ENCODE measurements at places on chromosomes 7 and 10.
A peak's percentile ranks its signal among the peaks of the same experiment; 100 is the strongest.

DNA sequence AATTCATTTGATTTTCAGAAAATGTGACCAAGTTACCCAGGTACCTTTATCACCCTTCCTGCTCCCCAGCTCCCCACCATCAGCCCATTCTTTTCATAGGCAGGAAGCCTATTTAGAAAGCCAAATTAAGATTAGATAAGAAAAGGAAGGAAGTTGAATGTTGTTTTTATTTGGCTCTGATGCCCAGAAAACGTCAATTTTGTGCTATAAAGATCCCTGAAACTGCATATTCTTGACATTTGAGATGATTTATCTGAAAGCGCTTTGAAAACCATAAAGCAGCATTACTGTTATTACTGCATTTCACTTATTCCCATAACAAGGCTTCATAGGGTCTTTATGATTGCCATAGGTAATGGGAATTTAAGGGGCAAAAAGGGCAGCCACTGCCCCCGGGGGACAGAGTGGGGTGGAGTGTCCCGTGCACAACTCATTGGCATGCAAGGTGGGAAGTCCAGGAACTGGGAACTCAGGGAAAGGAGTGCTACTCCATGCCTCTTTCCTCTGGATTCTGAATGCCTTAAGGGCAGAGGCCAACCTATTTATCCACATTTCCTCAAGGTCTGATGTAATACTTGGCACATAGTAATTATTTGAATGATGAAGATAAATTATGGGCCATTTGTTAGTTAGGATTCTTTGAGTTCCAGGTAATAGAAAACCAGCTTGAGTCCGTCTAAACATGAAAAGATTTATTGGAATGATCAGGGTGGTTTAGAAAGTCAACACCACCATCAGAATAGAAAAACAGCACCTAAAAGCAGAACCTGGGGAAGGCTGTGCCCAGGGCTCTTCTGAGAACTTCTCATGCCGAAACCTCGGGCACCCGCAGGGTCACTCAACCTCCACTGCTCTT, 100.6 kb upstream of the ELMO1 start:
- no peak for DNase-seq

DNA sequence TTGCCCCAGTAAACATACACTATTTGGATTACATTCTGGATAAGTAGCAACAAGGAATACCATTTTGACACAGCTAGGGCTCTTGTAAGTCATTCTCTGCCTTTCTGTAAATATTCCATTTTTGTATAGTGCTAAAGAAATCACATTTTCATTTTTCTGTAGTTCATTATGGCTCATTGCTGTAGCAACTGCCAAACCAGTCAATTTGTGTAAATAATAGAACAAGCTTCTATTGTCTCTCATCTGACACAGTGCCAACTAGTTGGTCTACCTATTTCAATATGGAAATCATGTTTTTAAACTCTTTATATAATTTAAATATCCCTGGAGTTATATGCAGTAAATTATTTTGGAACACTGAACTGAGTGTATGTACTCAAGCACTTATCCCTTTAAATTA, 193.7 kb downstream of the RELN start:
- DNase-seq, result no peak

DNA sequence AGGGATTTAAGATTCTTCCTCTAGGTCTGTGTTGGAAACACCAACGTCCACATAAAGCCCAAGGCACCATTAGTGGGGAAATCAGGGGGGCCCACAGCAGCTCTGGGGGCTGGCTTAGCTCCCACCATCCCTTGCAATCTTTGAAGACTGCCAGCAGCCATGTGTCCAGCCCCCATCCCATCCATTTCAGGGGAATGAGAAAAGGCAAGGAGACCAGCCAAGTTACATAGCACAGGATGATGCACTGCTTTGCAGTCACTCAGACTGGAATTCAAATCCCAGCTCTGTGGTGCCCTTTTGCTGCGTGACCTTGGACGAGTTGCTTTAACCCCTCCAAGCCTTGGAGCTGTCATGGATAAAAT, 108.9 kb upstream of the ZMIZ1 start:
- DNase-seq, result no peak

DNA sequence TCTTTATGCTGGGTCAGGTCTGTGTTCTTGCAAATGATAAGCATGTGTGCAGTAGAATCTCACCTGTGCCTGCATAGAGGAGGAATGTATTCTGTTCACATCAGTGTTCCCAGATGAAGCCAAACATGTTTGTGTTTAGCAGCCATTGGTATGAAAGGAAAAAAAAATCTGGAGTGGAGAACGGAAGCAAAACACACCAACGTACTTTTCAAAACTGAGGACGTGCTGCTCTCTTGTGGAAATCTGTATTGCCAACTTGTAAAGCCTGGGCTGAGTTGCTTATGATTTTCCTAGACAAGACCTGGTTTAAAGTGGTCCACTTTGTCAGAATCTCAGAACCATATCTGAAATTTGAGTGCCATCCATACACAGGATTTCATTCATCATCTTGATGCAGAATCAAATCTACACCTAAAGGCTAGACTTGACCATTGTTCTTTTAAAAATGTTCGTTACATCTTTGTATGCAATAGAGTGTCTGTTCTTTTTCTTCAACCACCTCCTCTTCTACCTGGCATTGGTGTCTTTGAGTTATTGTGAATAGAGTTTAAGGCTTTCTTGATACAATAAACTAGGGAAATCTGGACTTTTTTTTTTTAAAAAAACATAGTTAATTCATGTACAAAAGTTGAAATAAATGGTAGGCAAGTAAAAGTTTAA, 367.7 kb downstream of the PHF14 start:
- DNase-seq, result peak; percentile 47

DNA sequence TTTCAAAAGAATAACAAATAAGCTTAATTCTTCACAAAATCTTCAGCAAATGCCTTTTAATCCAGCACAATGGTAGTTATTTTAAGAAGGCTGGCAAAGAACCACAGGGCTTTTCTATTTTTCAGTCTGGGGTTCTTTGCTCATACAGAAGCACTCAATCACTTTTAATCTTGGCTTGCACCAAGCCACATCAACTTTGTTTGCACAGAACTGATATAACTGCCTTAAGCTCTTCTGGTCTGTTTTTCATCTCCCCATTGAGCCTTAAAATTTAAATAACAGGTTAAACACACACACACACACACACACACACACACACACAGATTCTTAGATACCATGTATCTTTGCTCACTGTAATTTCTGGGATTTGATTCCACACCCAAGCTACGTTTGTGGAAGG, 377.0 kb downstream of the GATA3 start:
- DNase-seq, result no peak

DNA sequence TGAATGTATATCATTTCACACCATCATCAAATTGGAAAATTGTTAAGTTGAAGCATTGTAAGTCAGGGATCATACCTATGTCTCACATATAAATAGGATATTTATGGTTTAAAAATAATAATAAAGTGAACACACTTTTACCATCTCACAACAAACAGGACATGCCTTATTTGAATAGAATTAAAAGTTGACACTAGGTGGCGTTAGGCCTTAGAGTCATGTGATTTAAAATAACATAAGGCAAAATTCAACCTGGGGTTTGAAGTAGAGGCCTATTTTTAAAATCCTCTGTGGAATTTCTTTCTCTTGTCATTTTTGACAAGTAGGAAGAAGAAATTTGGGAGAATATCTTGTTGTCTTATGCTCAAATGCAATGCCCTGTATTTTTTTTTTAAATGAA, 184.7 kb upstream of the PCDH15 start:
- DNase-seq, result peak; percentile 17

DNA sequence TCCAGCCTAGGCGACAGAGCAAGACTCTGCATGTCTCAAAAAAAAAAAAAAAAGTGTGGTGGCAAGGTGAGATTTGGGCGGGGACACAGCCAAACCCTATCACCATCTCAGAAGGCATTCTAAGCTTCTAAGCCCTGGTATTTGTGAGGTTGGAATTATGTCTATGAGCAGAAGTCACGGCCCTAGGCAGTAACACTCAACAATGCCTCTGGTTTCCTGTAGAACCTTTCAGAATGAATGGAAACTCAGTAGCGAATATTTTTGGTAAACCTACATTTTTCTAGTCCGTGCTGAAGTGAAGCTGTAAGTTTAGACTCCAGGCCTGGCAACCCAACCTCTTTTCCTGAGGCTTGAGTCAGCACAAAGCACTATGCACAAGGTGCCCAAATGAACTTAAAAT, 88.3 kb downstream of the FAM107B start:
- no peak for DNase-seq

DNA sequence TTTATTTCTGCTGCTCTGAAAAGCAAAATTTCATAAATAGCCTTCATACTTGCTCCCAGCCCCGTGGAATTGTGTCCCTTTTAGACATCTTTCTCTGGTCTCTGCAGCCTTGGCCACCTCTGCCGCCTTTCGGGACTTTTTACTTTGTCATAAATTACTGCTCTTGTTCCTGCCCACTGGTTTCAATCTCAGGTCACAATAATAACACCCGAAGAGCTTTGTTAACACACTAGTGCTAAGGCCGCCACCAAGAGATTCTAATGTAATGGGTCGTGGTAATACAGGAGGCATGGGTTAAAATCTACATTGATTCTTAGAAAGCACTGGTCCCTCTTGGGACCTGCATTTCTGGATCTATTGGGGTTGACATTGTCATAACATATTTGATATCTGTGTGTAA, 276.0 kb upstream of the VWC2 start:
- no peak for DNase-seq

- DNase-seq, result peak; percentile 32
Measured at GRCh38 chr7:47444376-47445098, 137.4 kb downstream of the TNS3 start.

DNA sequence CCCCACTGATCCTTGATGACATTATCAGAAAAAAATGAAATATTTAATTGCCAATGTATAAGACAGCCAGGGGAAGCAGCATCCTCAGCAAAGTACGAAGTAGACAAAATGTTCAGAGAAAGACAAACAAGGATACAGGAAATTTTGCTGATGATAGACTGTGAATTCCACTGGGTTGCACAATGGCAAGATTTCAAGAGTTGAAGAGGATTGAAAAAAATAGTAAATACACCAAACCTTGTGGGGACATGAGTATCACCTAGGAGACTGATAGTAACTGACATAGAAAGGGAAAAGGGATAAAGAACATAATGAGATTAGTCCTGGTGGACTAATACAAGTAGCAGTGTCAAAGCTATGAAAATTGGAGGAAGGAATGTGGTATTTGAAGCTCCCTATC, 16.5 kb downstream of the CNOT4 start:
- no peak for DNase-seq

DNA sequence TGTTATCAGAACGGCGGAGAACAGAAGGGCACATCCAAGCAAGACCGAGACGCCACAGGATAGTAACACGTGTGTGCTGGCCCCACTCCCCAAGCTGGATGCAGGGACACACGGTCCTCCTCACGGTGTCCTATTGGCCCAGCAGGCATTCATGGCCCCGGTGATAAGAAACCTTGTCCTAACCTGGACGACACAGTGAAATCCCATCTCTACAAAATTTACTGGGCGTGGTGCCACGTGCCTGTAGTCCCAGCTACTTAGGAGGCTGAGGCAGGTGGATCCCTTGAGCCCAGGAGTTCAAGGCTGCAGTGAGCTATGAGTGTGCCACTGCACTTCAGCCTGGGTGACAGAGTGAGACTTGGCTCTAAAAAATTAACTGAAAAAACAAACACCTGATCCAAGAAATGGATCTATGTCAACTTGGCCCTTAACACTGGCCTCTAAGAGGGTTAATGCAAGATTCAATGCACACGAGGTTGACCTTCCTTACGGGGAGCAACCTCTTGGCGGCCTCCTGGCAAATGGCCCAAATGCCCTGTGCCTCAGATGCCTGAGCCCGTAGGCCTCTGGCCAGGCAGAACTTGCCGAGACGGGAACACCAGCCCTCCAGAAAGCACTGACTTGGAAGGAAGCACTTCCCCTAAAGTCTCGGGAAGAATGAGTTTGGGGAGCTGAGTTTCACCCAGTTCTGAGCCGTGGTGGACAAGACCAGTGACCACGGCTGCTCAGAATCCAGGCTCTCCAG, 72.3 kb downstream of the ZRANB1 start:
- DNase-seq, result no peak

- DNase-seq, result peak; percentile 77
Measured at GRCh38 chr7:92680442-92680841, 90.3 kb upstream of the FAM133B start.

DNA sequence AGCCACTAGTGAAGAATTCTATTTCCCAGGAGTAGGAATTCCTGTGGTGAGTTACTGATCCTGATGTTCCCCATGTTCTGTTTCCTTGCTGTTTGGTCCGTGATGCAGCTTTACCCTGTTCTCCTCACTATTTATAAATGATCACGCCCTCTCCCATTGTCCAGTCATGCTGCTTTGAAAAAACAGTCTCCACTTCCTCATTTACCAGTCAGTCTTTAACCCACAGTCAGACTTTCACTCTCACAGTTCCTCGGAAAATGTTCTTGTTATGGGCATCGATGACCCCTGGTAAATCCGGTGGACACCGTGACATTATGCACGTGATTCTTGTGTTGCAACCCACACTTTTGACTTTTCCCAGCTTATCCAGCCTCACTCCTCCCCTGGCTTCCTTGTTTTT, 14.4 kb downstream of the SCIN start:
- peak; percentile 28 for DNase-seq

GRCh38 chr10:61903221-61903927, 1.9 kb downstream of the ARID5B start:
- peak; percentile 57 for DNase-seq

GRCh38 chr7:142349670-142350405, 92.0 kb upstream of the PRSS58 start:
- no peak for DNase-seq

DNA sequence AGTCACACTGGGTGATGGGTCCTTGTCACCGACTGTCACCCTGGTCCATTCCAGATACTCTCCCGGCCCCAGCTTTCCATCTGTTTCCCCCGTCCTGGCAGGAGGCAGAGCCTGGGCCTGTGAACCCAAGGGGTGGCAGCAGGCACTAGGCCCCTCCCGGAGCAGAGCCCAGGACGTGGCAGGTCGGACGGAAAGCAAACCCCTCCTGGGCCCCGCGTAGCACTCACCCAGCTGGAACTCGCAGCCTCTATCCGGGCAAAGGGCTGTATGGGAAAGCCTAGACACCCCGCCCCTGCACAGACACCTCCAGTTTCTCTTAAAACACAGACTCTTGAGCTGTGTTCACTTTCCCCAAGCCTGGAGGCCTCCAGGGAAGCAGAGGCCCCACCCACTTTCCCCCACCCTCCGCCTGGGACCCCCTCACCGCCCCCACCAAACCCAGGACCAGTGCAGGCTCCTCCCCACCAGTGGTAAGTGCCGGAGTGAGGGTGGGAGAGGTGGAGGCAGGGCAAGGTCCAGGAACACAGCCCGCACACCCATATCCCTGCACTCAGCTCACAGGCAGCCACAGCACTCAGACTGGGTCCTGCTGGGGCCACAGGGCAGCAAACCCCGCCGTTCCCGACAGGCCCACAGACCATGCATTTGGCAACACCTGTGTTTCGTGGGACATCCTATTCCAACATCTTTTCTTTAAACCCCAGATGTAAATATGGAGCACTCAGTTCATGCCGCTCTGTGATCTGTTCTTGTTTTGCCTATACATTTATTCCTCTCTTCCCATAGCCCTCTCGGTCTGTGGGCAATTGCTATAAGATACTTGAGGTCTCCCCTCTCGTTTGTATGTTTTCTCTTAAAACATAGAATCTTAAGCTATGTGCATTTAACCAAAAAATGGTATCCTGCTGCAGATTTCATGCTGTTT, 98.2 kb upstream of the PDGFA start:
- DNase-seq, result no peak

All from fibroblast of skin of back (primary cell).